ENCODE measurements at places on chromosomes 1 and 21. TPM values are rescaled to one million over a fixed set of nuclear protein-coding genes. Genes with fewer than 3 reads are reported as not detected.

GRCh38 chr1:19337289-19337688, 25.2 kb downstream of the SLC66A1 start:
- DNase-seq, result no peak

GRCh38 chr1:228917342-228917741, 182.1 kb downstream of the RHOU start:
- DNase-seq, result no peak

DNA sequence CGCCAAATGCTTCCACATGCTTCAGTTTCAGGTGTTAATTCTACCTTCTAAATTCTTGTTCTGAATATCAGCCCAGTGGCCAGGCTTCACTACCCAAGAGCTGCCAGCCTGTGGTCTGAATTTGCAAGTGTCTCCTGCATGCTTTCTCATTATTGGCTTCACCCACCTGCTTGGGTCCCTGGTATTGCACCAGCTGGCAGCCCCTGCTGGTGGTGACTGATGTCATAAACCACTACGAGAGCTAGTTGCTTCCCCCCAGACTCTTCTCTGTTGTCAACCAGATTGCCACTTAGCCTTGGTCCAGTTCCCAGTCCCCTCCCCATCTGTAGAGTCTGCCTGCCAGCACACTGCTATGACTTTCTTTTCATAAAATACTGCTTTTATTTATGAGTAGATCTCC, 197.7 kb upstream of the DUSP10 start:
- DNase-seq, result no peak

GRCh38 chr1:63116016-63116415, 206.4 kb upstream of the FOXD3 start:
- no peak for DNase-seq

DNA sequence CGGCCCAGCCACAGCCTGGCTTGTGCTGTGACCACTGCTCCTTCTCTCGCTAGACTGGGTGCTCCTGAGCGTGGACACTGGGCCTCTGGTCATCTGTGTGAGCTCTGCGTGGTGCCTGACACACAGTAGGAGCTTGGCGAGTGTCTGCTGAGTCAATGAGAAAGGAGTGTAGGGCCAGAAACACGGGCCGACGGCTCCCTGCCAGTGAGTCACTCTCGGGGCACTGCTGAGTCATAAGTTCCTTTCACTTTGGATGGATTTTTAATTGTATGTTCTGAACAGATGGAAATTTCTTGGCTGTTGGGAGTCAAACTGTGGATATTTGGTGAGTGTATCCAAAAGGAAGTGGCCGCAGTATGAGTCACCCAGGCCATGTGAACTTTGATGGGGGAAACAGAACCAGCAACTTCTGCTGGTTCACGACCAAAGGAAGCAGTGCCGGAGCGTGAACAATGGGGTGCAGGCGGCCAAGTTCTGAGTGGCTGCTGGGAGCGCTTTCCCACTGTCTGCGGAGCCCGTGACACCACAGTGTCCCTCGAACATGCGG, 41.0 kb upstream of the COL18A1 start:
- peak; percentile 92 for DNase-seq

- DNase-seq, result no peak
Measured at GRCh38 chr1:206768472-206769303, 1.9 kb upstream of the IL19 start.

DNA sequence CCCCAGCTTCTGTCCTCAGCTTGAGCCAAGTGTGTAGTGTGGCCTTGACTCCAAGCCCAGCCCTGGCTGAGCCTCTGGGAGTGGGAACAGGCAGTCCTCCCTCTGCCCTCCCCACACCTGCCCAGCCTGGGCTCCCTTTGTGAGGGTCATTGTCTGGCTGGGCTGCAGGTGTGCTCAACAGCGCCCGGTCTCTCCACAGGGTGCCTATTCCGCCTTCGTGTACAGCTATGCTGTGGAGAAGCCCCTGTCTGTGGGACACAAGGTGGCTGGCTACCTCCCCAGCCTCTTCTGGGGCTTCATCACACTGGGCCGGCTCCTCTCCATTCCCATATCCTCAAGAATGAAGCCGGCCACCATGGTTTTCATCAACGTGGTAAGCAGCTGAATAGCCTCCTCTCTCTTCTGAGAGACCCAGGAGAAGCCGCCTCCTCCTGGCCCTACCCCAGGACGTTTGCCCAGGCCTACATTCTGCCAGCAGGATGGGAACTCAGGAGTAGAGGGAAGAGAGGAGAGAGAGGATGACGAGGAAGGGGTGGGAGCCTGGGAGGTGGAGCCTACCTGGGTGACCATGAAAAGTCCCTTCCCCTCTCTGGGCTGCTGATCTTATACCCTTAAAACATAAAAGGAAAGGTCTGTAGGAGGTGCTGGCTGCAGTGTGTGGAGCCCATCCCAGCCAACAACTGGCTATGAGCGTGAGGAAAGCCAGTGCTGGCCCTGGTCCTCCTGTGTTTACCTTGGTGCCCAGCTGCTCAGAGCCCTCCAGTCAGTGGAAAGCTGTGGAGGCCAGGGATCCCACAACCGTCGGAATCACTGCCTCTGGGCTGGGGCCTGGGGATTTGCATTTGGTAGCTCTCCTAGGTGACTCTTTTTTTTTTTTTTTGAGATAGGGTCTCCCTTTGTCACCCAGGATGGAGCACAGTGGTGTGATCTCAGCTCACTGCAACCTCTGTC, 45.7 kb downstream of the ELK4 start:
- DNase-seq, result peak; percentile 58

DNA sequence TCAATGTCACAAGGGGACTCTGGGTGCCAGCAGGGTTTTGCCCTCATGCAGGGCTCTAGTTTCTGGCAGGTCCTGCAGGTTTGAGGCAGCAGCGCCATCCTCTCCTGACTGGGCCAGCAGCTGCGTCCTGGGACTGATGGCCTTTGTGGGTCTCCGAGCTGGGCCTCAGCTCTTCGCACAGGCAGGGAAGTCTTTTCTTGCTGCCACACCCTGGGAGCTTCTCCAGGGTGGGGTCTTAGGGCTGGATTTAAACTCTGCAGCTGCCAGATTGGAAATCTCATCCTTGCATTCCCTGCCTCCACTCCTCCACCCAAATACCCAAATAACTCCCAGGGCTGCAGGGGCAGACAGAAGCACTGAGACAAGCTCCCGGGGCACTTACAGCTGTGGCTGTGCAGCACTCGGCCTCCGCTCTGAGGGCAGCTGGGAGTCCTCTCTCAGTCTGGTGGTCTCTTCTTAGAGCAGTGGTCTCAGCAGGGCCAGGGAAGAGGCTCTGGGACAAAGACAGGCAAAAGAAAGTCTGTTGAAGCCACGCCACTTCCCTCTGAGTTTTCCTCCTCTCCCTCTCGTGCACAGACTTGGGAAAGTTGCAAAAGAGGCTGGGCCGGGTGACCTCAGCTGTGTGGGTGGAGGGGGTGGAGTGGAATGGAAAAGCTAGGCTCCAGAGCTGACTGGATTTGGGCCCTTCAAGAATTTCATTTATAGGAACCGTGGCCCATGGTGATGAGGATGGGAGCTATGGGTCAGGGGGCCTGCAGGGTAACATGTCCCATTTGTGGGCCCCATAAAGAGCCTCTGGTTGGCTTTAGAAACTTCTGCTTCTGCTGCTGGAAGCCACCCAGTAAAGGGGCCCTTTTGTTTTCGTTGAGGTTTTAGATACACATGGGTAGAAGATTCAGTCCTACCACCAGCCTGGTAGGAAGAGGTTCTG, at the start of gene RAB7B:
Gene RAB7B (minus strand): TSS at position 525 of the 931 bp plus-strand sequence. CDS start 9,260 bp downstream, outside the sequence.
- DNase-seq, result peak; percentile 84

DNA sequence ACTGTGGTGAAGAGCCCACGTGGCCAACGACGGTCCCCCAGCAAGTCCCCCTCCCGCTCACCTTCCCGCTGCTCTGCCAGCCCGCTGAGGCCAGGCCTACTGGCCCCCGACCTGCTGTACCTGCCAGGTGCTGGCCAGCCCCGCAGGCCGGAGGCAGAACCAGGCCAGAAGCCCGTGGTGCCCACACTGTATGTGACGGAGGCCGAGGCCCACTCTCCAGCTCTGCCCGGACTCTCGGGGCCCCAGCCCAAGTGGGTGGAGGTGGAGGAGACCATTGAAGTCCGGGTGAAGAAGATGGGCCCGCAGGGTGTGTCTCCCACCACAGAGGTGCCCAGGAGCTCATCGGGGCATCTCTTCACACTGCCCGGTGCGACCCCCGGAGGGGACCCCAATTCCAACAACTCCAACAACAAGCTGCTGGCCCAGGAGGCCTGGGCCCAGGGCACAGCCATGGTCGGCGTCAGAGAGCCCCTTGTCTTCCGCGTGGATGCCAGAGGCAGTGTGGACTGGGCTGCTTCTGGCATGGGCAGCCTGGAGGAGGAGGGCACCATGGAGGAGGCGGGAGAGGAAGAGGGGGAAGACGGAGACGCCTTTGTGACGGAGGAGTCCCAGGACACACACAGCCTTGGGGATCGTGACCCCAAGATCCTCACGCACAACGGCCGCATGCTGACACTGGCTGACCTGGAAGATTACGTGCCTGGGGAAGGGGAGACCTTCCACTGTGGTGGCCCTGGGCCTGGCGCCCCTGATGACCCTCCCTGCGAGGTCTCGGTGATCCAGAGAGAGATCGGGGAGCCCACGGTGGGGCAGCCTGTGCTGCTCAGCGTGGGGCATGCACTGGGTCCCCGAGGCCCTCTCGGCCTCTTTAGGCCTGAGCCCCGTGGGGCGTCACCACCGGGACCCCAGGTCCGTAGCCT, 46.8 kb downstream of the TRIM11 start:
- DNase-seq, result no peak

DNA sequence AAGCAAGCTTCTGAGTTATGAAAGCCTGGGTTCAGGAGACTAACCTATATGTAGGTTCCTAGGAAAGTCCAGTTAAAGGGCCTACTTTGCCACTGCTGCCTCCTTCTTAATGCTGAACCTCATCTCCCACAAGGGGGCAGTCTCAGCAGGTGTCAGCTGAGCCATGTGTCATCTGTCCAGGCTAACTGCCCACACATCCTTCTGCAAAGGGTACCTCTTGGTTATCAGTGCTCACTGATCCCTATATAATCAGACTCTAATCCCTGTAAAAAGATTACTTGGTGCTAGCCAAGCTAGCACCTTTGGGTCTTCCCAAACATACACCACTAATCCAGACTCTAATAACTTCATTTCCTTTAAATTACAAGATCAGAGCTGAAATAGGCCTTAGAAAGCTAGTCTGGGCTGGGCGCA, 9.0 kb downstream of the PRDX1 start:
- no peak for DNase-seq

DNA sequence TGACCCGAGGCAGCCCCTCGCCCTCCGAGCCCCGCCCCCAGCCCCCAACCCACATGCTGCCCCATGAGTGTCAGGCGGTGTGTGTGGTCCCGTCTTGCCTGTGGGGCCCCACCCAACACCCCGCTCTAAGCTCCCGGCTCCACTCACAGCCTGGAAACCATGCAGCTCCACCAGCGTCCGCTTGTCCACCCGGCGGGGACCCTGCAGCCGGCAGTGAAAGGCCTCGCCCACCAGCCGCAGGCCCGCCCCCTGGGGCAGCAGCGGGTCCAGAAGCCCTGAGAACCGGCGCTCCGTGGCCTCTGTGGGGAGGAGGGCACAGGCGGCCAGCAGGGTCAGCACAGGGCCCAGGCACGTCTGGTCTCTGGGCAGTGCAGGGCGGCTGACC, 2.7 kb downstream of the C1QTNF12 start:
- no peak for DNase-seq

- no peak for DNase-seq
Measured at GRCh38 chr1:42786097-42786496, 1.3 kb downstream of the TMEM269 start.

GRCh38 chr1:86489242-86489878, 20.6 kb downstream of the CLCA1 start:
- no peak for DNase-seq

DNA sequence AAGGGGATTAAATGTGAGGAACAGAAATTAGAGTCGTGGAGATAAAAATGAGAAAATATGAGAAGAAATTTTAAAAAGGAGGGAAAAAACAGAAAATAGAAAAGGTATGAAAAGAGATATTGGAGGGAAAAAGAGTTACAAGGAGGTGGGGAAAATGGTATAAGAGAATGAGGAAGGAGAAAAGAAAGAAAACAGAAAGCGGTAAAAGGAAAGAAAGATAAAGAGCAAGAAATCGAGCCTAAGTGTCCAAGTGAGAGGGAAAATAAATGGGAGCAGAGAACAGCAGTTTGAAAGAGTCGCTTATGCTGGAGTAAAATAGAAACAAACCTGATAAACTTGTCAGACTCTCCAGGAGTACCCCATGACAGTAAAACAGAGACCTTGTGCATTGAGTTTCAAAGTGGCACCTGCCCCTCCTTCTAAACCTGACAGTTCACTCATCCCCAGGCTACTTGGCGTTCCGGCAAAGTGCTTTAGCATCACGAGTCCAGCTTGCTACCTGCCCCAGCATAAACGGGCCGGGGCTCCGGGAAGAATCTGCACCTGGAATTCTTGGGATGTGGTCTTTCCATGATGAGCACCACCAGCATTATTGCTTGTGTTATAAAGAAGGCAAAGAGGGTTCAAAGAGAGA, 585 bp downstream of the NEGR1 start:
- DNase-seq, result no peak

DNA sequence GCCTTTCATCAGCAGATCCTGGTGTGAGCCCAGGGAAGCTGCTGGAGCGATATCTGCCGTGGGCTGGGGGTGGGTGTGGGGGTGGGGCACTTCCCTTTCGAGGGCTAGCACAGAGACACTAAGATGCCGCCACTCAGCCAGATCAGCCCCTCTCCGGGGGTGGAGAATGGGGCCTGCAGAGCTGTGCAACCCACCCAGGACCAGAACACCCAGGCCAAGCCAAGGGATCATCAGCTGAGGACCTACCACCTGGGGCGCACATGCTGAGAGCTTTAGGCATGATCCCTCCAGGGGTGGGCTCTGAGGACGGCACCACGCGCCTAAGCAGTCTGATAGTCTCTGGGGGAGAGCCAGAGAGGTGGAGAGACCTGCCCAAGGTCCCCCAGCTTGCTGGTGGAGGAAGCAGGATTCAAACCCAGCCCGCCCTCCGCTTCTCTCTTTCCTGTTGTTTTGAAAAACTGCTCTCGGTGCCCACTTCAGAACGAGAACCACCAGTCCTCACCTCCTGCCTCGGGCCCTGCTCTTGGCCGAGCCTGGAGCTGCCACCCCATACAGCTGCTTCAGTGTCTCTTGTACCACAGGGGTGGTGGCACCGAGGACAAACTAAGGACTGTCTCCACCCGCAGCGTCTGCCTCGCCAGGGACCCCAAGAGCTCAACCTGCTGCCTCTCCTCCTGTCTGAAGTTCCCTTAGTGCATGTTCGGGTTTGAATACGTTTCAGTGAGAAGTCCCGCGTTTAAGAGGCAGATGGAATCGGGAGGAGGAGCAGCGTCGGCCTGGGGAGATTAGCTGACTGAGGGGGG, 39.7 kb upstream of the RUNX3 start:
- DNase-seq, result no peak

- DNase-seq, result no peak
Measured at GRCh38 chr1:8876087-8876486, 2.4 kb downstream of the ENO1 start.

The CFAP107 gene
- not detected for total RNA-seq

The SLC66A1 gene
- total RNA-seq, result 7.5 TPM

The VCAM1 gene
- 6.9 TPM for total RNA-seq

The ZFP69B gene
- 1.3 TPM for total RNA-seq

The PLCH2 gene
- 0.11 TPM for total RNA-seq

The TEX38 gene
- 0.24 TPM for total RNA-seq

The C8A gene
- total RNA-seq, result not detected

The NT5C1A gene
- total RNA-seq, result 25.0 TPM

The OR6K3 gene
- total RNA-seq, result not detected

The ORC1 gene
- total RNA-seq, result 0.11 TPM

The PRELP gene
- 49.7 TPM for total RNA-seq

Measured in cardiac septum (tissue), 1 donor.